Heart left ventricle (tissue), 16 donors: ENCODE measurements at places on chromosomes 13 and 19. TPM values are rescaled to one million over a fixed set of nuclear protein-coding genes. Genes with fewer than 3 reads are reported as not detected.

Gene TGFBR3L
- 6.8 TPM for total RNA-seq

DNA sequence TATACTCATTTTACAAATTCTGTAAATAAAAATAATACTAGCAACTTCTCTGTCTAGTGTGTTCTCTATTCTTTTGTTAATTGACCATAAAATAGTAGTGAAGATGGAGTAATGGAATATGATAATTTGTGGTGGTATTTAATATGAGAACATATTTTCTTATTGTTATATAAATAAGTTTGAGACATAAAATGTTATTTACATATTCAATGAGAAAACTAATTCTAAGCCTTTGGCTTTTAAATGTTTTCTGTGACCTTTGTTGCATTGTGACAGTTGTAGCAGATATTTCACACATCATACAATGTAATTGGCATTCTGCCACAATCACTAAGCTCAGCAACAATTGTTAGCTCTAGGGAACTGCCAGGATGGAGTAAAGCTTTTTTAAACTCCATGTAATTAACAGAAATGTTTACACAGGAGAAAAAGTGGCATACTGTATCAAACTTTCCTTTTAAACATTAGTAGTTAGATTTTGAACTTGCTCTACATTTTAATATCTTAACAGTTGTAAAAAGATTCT lies 562.1 kb upstream of the PCDH9 start:
- no peak for DNase-seq

GRCh38 chr19:1468821-1469254 lies 10.2 kb downstream of the C19orf25 start:
- DNase-seq, result no peak

Gene TNPO2
- 37.0 TPM for total RNA-seq

GRCh38 chr13:103299079-103299478 lies 232.9 kb upstream of the SLC10A2 start:
- DNase-seq, result no peak
